ENCODE measurements at places on chromosomes 13 and 19.

DNA sequence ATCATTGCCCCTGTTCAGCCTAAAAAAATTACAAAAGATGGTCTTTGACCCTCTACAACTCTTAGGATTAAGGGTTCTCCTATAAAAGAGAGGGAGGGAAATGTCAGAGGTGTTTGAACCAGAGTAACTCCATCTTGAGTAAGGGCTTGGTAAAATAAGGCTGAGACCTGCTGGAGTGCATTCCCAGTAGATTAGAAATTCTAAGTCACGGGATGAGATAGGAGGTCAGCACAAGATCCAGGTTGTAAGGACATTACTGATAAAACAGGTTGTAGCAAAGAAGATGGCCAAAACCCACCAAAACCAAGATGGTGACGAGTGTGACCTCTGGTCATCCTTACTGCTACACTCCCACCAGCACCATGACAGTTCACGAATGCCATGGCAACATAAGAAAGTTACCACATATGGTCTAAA lies 48.7 kb upstream of the ANKRD10 start:
- no peak for DNase-seq

DNA sequence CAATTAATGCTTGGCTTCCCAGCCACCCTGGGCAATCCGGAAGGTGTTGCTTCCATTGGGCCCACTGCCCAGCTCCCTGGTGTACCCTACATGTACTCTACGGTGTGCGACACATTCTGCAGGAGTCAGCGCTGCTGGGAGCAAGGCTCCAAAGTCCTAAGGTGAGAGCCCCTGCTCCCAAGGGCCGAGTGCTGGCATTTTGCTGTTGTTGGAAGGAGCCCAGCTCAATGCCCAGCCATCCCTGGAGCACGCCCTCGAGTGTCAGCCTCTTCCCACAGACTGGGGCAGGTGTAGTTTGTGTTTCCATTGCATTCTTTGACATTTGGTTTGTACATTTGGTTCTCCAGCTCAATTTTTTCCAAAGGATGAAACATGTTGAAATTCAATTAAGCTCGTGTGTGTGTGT lies 64.6 kb downstream of the GGACT start:
- no peak for DNase-seq

DNA sequence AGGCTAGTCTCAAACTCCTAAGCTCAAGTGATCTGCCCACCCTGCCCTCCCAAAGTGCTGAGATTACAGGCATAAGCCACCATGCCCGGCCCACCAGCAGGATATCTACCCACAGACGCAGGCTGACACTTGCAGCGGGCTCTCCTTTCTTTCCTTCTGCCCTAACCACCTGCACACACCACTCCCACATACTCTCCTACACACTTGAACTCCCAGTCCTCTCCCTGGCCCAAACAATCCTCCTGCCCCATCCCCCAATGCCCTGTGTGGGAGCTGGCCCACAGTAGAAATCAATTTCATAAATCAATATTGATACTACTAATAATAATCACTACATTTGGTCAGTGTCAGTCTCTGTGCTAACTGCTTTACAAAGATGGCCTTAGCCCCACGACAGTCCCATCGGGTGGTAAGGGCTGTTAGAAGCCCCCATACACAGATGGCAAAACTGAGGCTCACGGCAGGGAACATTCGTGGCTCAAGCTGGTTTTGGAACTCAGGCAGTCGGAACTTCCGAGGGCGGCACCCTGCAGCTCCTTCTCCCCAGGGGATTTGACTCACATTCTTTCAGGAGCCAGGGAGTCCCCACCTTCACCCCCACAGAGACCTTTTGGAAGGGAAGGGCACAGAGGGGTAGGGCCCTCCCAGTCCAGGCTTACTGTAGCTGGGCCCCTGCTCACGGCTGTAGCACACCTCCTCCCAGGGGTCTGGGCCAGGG lies 3.4 kb upstream of the DPF1 start:
- no peak for DNase-seq

GRCh38 chr13:98976941-98977340 lies 923 bp downstream of the DOCK9 start:
- no peak for DNase-seq

DNA sequence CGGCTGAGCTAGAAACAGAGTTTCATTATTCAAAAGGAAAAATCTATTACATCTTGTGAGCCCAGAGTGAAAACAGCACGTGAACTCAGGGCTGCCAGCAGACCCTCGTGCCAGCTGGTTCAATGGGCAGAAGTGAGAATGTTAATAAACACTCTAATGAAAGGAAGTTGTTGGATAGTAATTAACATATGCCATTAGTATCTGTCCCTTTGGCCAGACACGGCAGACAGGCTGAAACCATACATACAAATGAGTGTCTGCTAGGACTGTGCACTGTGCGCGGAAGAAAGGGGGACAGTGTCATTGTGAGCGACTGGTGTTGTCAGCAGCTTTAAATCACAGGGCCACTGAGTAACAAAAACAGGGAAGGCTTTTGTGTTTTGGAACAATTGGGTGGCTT lies 121.9 kb upstream of the TSC22D1 start:
- no peak for DNase-seq

DNA sequence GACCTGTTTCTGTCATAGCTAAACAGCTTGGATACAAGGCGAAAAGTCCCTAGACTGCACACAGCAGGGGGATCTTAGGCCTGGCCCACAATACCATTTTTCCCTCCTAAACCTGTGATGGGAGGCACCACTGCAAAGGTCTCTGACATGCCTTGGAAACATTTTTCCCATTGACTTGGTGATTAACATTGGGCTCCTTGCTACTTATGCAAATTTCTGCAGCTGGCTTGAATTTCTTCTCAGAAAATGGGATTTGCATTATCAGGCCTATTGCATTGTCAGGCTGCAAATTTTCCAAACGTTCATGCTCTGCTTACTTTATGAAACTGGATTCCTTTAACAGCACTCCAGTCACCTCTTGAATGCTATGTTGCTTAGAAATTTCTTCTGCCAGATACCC lies 136.2 kb upstream of the TSHZ3 start:
- no peak for DNase-seq

GRCh38 chr19:20167020-20167644 lies at the start of gene ZNF486:
Gene ZNF486, plus strand, starts transcription at chr19:20167214. Its CDS starts 117 bp downstream, at chr19:20167331.
- DNase-seq: peak; percentile 99

DNA sequence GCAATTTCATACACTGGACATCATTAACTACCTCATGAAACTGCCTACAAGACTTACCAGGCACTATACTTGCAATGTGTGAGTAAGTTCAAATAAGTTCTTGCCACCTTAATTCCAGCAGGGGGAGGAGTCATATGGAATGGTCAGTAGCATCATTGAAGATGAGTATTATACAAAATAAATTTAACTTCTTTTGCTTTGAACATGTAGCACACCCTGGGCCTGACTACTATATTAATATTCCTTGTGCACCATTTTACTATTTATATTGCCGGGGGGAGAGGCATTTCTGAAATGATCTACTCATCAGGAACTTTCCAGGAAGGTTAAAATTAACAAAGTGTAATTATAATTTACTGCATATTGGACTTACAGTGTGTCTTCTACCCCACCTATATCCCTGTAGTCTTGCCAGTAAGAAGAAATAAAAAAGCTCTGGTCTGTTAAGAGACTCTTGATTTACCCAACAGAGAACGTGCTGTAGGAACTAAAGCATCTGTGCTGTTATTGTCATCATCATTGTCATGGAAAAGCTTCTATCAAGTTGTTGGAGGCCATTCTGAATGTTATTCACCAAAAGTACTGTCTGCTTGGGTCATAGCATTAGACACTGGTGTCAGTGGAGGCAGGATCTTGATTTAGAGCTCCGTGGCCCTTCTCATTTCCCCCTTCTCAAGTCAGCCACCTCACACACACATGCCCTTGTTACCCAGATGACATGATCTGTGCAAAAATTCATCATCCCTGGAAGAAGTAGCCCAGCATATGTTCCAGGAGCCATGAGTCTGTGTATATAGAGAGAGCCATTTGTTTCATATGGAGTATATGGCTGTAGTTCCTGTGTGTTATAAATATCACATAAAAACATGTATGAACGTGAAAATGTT lies 147.1 kb downstream of the MTUS2 start:
- no peak for DNase-seq

- DNase-seq: no peak
These were observed 1121.9 kb upstream of the PCDH20 start for GRCh38 chr13:62537593-62537992.

DNA sequence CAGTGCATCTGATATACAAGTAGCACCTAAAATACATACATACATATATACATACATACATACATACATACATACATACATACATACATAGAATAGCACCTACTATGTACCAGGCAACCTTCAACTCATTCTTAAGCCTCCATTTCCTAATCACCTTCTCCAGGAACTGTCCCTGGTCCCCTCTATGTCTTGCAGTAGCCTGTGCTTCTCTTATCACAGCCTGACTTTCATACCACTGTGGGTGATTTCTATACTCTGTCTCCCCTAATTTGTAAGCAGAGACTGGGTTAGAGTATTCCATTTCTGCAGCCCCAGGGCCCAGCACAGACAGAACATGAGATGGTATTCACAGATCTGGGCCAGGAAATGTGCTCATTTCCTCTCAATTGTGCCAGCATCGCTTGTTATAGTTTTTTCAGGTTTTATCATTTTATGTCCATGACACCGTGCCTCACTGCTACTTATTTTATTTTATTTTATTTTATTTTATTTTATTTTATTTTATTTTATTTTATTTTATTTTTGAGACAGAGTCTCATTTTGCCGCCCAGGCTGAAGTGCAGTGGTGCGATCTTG lies 14.2 kb upstream of the COLGALT1 start:
- DNase-seq: no peak

- DNase-seq: no peak
These were observed 20.1 kb upstream of the MRI1 start for GRCh38 chr19:13744174-13744573.

DNA sequence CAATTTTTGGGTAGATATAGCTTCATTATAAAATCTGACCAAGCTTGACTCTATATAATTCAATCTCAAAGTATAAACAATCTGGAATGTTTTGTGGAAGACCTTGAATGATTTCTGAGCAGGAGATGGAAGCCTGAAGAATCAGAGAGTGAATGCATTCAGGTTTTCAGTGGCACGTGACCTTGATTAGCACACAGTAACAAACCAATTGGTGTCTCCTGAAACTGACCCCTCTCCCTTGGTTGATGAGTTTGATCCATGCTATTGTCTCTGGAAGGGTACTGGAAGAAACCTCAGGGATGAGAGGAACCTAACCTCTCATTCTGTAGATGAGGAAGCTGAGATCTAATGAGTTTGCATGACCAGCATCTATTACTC lies 39.6 kb downstream of the PCDH8 start:
- DNase-seq: no peak

DNA sequence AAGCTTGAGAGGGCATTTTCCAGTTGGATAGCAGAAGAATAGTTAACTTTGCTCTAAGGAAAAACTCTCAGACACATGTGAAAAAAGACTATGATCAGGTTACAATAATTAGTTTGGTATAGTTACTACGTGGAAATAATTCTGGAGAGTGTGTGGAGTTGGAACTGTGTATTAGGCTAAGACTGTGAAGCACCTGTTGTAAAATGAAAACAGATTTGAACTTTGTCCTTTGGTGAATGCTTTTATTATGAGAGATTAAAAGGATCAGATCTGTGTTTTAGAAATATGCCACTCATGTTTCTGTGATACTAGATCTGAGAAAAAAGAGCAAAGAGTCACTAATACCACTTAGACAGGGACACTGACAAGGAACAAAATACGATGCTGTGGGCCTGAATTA lies 807.5 kb upstream of the ATXN8OS start:
- no peak for DNase-seq

DNA sequence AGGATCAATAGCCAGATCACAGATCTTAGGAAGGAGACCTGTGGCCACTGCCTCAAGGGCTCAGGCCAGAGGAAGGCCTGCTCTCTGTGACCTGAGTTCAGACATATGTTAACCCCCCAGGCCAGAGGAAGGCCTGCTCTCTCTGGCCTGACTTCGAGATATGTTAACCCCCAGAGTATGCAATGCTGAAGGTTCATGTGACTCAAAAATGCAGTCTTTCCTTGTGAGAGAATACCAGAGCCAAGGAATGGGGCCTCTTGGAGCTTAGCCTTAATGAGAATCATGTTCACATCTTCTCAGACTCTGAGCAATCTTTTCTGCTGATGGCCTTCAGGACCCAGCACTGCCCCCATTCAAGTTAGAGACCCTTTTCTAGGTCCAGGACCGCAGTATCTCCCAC lies 36.7 kb downstream of the MBNL2 start:
- no peak for DNase-seq

- peak; percentile 65 for DNase-seq
These were observed 144.5 kb upstream of the ZNF536 start for GRCh38 chr19:30227661-30228112.

GRCh38 chr19:33469171-33470039 lies 52.2 kb downstream of the PEPD start:
- no peak for DNase-seq

DNA sequence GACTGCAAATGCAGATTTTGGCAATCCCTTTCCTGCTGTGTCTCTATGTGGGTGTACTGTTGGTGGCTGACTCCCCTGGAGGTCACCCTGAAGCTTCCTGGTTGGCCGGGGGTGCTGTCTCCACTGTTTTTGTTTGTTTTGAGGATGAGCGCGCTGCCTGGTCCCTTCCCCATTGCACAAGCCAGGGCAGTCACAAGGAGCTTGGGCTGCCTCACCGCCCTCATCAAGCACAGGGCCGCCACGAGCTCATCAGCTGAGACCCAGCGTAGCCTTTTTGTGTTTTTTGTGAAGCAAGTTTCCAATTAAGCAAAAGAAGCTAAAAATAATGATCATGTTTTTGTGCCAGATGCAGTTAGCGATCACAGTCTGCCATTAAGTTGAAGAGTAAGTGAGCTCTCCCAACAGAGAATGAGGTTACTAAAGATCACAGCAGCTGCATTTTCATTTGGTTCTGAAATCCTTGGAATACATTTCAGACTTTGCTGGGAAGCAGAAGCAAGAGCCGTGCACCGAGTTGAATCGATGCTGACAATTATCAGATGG lies 57.8 kb downstream of the GGACT start:
- no peak for DNase-seq

- no peak for DNase-seq
These were observed 116.4 kb downstream of the FRY start for GRCh38 chr13:32147976-32148375.

All from left cardiac atrium (tissue), 4 donors.